ENCODE measurements at places on chromosomes 16 and 17.

GRCh38 chr16:67177743-67178699 is 5.7 kb downstream of the MATCAP1 start:
- DNase-seq: peak; percentile 60

- DNase-seq: no peak
Observed at GRCh38 chr16:3454093-3454492, 10.6 kb downstream of the NAA60 start.

DNA sequence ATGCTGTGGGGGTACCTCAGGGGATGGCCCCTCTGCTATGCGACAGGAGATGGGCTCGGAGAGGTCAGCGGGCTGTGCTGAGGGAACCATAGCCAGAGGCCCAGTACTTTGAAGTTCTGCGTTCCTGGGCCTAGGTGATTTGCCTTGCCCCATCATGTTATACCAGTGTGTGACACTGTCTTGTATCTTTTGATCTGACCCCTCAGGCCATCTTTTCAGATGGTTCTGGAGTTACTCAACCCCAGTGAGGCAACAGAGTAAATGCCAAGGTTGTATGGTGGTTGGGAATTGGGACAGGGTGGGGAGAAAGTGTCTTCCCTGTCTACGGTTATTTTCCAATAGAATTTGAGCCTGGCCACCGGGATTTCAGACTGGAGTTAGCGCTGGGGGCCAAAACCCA is 8.5 kb downstream of the MSI2 start:
- no peak for DNase-seq

GRCh38 chr16:10314811-10315210 is 71.0 kb upstream of the ATF7IP2 start:
- no peak for DNase-seq

DNA sequence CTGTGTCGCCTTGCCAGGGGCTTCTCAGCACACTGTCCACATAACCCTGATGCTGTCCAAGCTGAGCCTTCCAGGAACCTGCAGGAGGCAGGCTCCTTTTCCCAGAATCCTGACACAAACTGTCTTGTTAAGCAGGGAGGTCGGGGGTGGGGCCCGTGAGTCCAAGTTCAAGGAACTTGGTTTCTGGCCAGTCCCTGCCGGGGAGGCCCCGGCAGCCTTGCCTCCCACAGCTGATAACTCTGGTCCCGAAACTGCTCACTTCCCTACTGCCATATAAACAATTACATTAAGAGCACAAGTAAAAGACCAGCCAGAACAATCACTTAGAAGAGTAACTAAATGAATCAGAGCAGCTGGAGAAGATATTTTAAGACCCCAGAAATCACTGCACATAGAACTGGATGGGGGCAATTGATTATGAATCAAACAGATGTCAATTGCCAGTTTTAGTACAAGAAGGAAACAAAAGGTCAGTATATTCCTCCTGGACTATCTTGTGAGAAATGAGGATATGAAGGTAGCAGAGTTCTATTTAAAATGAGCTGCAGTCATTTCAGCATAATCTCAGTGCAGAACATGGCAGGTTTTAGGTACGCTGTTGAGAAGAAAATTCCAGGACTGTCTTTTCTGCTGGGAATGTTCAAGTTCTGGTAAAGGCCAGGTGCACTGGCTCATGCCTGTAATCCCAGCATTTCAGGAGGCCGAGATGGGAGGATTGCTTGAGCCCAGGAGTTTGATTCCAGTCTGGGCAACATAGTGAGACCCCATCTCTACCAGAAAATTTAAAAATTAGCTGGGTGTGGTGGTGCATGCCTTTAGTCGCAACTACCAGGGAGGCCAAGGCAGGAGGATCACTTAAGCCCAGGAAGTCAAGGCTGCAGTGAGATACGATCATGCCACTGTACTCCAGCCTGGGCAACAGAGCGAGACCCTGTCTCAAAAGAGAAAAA is 169.8 kb downstream of the PITPNC1 start:
- DNase-seq: no peak

DNA sequence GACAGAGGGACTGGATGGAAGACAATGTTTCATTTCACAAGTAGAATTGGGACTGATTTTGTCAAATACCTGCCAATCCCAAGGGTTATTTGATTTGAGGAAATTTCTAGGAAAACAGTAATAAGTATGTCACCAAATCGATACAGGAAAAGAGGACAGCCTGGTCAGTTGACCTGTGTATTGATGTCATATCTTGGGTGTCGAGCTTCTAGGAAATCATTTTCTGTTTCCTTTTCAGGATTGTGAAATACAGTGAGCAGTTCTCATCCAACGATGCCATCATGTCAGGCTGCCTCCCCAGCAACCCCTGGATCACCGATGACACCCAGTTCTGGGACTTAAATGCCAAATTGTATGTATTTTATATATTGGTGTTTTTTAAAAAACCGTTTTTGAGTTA is 56.1 kb downstream of the RGS9 start:
- DNase-seq: no peak

DNA sequence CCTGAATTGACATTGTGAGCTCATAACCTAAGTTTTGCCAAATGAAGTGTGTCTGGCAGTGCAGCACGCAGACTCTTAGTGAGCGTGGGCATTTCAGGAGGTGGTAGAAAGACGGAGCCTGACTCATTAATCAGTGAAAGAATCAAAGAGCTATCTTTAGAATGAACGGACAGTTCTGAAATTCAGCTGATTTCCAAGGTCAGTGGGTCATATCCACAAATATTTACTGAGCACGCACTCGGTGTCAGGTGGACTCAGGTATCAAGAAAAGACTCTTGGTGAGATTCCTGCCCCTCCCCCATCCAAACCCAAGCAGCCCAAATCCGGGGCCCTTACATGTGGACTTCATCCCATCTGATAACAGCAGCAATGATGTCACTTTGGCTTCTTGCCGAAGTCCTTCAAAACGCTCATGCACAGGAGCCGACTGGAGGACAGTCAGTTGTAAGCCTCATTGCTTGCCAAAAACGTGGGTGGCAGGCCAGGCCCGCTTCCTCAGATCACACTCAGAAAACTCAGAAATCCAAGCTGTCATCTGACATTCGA is 185.8 kb downstream of the HS3ST3A1 start:
- DNase-seq: no peak

GRCh38 chr16:69351309-69352027 is at the start of gene TMED6:
Gene TMED6, minus strand, starts transcription at chr16:69351786. Its CDS starts 33 bp downstream, at chr16:69351753.
- DNase-seq: no peak

DNA sequence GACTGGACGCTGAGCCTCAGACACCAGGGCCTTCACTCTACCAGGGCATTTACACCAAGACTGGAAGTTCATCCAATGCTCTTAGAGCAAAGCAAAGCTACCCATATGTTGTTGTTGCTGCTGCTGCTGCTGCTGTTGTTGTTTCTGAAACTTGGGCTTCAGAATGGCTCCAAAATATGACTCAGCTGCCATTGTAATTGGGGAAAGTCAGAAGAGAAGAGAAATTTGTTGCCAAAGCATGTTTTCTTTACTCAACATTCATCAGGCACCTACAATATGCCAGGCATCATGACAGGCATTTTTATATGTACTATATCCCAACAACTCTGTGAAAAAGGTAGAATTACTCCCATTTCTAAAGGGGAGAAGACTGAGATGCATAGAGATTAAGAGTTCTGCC is 11.9 kb downstream of the KRT32 start:
- DNase-seq: no peak

DNA sequence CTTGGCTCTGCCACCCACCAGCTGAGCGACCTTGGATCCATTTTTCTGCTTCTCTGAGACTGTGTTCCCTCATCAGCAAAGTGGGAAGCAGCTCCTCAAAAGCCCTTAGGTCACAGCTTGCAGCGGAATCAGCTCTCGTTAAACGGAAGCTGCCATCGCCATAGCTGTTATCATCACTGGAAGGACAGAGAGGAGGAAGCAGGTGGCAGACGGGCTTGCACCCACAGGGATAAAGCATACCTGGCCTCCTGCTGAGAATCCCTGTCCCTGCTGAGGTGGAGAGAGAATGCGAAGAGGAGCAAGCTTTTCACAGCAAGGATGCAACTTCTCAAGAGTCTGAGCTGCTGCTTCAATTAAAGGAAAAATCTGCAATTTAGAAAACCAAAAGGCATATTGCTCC is 106.6 kb downstream of the CLEC16A start:
- DNase-seq: no peak

GRCh38 chr17:4945944-4946280 is 2.4 kb downstream of the PFN1 start:
- no peak for DNase-seq

GRCh38 chr16:20844588-20844987 is 38.3 kb downstream of the REXO5 start:
- peak; percentile 5 for DNase-seq

- DNase-seq: no peak
Observed at GRCh38 chr16:78638371-78638770, 538.9 kb downstream of the WWOX start.

DNA sequence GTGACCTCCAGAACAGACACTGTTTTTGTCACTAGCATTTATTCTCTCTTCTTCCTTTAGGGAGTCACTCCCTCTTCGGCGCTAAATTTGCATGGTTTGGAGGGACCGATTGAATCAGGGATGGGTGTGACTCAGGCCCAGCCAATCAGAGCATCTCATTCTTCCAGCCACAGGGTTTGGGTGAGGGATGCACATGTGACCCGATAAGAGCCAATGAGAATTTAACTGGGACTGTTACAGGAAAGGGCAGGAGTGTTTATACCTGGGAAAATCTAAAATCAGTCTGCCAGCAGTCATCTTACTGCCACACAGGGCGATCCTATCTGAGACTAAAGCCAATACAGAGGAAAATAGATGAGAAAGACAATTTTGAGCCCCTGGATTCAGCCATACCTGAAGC is 351.2 kb upstream of the ERCC4 start:
- no peak for DNase-seq

DNA sequence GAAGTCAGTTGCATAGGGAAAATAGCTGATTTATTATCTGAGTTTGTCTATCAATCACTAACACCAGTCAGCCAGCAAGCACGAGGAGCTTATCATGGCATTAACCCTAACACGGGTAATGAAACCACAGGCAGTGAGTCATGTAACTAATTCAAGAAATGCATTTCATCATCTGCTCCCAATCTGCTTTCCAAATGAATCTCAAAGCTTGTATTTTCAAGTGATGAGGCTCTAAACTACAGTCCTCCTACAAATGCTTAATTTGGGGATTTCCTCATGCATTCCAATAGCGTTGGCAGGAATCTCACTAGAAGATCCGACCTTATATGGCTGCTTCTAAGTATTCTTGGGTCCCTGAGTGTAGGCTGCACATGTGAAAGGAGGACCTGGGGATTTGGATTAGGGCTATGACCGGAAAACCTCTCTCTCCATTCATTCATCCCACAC is 118.4 kb upstream of the HSBP1 start:
- no peak for DNase-seq

- DNase-seq: no peak
Observed at GRCh38 chr17:17824119-17824782, 12.5 kb downstream of the SREBF1 start.

DNA sequence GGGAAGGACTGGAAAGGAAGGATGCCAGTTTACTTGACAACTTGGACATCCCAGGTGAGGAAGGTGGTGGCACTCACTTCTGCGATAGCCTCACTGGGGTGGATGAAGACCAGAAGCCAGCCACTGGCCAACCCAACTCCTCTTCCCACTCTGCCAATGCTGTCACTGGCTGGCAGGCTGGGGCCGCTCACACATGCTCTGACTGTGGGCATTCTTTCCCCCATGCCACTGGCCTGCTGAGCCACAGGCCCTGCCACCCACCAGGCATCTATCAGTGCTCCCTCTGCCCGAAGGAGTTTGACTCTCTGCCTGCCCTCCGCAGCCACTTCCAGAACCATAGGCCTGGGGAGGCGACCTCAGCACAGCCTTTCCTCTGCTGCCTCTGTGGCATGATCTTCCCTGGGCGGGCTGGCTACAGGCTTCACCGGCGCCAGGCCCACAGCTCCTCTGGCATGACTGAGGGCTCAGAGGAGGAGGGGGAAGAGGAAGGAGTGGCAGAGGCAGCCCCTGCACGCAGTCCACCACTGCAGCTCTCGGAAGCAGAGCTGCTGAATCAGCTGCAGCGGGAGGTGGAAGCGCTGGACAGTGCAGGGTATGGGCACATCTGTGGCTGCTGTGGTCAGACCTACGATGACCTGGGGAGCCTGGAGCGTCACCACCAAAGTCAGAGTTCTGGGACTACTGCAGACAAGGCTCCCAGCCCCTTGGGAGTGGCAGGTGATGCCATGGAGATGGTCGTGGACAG is 4.5 kb downstream of the ZNF646 start:
- DNase-seq: no peak

- DNase-seq: peak; percentile 50
Observed at GRCh38 chr17:20234276-20234675, 225.1 kb downstream of the SPECC1 start.

GRCh38 chr16:68355447-68356248 is 44.8 kb downstream of the PRMT7 start:
- no peak for DNase-seq

DNA sequence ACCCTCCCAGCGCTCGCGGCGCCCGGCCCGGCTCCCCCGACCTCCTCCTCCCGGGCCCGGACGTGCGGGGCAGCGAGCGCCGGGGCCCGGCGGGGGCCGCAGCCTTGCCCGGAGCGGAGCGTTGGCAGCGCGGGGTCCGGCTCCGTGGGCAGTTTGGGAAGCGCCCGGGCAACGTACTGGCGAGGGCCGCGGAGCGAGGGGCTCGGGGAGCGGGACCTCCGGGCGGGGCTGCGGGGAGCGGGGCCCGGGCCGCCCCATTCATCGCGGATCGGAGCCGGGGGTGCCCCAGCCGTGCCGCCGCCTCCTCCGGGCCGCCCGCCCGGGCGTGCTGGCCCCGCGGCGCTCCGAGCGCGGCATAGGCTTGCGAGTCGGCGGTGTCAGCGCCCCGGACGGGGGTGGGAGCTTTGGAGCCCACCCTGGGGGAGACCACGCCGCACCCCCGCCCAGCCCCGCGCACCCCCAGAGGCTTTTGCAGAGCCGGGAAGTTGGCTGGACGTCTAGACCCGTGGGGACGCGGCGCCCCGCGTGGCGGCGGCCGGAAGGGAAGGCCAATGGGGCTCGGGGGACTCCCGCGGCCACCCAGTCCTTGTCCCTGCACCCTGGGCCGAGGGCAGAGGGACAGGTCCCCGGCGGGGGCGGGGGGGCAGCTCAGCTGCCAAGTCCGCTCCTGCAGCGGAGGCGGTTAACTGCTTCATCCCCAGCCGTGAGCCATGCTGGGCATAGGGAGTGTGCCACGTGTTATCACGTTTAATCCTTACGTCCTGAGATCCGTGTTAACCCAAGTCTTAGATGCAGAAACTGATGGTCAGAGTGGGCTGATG is 852 bp downstream of the ZNF469 start:
- DNase-seq: no peak

DNA sequence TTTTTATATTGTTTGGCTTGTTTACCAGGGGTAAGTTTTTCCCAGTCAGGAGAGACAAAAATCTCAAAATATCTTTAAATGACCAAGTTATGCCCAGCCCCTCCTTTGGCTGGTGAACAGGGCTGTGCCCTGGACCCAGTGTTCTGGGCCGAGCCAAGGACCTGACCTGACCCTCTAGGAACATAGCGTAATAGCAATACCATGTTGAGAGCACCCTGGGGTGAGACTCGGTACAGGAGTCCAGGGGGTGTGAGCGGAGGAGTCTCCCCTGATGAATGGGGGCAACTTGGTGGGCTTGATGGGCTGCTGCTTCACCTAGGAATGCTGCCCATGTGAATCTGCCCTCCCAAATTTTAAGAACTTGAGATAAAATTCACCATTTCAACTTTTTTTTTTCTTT is 47.4 kb downstream of the B9D1 start:
- no peak for DNase-seq

Data from T-cell (primary cell).